ENCODE measurements at places on chromosomes 12 and 14.

GRCh38 chr14:76814726-76815645 lies 2.3 kb upstream of the ANGEL1 start:
- no peak for DNase-seq

DNA sequence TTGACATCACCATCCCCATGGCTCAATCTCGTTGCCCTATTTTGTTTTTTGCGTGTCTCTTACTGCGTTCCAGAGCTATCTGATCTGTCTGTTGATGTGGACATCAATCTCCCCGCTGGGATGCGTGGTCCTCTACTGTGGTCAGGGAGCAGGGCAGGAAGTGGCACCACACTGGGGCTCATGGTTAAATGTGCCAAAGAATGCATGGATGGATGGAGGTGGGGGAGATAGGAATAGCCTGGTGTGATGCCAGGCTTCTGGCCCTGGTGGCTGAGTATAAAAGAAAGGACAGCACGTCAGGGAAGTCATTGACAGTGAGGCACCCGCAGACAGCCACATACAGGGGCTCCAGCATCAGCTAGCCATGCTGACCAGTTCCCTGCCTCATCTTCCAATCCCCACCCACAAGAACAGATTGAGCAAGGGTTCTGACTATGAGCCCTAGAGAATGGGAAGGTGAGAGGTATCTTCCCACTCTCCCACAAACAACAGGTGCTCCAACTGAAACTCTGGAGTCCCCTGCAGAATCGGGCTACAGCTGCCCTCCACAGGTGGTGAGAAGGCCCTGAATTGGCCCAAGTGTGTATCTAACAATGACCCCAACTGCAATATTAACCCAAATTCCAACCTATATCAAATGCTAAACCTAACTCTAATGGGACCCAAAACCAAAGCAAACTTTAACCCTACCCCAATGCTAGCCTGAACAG lies 2.7 kb upstream of the BEGAIN start:
- DNase-seq, result no peak

DNA sequence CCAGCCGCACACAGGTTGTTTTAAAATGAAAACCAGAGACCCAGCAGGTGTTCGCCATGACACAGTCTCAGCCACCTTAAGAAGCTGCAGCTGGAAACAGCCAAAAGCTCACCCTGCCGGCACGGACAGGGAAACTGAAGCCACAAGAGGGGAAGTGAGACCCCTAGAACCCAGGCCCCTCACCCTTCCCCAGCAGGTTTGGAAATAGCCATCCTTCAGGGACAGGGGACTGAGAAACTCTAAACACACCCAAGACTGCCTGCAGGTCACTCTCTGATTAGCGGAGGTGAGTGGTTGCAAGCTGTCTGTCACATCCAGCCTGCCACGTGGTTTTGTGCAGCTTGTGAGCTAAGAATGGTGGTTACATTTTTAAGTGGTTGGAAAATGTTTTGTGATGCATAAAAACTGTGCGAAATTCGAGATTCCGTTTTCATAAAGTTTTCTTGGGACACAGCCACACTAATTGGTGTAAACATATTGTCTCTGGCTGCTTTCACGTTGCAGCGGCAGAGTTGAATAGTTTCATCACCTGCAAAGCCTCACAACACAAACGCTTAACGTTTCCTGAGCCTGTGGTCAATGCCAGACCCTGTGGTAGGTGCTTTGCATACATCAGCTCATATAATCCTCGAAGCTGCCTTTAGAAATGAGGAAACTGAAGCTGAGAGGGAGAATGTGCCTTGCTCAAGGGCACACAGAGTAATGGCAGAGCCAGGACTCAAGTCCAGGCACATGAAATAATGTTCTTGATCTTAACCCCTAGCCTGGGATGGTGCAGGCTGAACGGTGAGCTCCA lies 1.7 kb upstream of the SELPLG start:
- peak; percentile 72 for DNase-seq

DNA sequence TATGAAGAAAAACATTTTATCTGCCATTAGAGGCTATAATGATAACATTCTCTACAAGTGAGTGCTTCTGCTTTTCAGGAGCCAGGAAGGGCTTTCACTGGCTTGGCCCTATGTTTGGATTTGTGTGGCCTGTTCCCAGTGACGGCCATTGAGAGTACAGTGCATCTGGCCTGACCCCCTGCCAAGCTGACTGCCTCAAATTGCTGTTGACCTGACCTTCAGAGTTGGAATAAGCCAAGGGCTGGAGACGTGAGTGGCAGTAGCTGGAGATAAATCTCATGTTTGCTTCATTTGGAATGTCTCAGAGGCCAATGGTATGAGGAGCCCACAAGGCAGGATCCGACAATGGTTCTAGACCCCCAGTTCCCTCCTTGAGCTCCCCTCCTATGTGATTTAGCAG lies 28.3 kb upstream of the PLEKHG7 start:
- DNase-seq, result no peak

- no peak for DNase-seq
Measured at GRCh38 chr12:22722779-22723178, 97.8 kb downstream of the ETNK1 start.

- no peak for DNase-seq
Measured at GRCh38 chr12:509500-509899, 49.8 kb downstream of the B4GALNT3 start.

DNA sequence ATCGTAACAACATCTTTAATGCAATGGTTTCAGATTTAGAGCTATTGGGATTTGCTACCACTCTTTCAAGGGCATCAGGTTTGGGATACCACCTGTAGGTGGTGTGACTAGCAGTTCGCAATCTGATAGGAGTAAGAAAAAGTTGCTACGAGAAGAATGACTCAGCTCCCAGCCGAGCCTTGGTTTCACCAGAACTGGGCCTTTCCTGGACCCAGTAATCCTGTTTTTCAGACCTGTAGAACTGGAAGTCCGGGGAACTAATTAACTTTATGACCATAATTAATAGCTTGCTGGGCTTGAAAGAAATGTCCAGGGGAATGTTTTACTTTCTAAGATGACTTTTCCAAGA lies 770 bp downstream of the ABHD4 start:
- no peak for DNase-seq

DNA sequence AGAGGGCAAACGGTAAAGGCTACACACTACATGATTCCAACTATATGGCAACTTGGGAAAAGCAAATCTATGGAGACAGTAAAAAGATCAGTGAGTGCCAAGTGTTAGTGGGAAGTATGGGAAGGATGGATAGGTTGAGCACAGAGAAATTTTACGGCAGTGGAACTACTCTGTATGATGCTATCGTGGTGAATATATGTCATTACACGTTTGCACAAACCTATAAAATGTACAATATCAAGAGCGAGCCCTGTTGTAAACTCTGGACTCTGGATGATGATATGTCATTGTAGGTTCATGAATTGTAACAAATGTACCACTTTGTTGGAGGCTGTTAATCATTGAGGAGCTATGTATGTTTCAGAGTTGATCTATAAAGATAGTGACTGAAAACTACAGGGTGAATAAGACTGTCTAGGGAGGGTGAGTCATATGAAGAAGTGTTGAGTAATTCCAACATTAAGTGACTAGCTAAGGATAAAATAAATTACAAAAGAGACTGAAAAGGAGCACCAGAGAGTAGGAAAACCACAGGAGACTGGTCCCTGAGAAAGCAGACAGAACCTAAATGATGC lies 349.2 kb upstream of the LMO3 start:
- DNase-seq, result no peak

GRCh38 chr14:93906341-93907329 lies 20.5 kb upstream of the FAM181A start:
- DNase-seq, result peak; percentile 21

GRCh38 chr12:57456145-57456700 lies 1.1 kb downstream of the INHBE start:
- DNase-seq, result no peak

DNA sequence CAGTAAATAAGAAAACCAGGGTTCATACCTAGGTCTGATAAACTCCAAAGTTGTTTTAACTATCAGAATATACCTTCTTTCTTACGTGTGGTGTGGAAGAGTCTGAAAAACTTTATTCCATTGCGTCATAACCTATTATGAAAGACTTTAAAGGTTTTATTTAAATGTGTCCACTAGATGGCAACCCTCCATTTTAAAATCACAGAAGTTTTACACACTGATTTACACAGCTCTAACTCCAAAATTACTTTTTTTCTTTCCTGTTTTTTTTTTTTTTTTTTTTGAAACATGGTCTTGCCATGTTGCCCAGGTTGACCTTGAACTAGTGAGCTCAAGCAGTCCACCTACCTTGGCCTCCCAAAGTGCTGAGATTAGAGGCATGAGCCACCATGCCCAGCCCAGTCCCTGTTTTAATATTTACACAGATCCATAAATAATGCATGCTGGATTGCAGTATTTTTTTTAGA lies 17.3 kb upstream of the TMPRSS12 start:
- DNase-seq, result no peak

GRCh38 chr12:104050436-104050835 lies 449 bp upstream of the GLT8D2 start:
- DNase-seq, result no peak

DNA sequence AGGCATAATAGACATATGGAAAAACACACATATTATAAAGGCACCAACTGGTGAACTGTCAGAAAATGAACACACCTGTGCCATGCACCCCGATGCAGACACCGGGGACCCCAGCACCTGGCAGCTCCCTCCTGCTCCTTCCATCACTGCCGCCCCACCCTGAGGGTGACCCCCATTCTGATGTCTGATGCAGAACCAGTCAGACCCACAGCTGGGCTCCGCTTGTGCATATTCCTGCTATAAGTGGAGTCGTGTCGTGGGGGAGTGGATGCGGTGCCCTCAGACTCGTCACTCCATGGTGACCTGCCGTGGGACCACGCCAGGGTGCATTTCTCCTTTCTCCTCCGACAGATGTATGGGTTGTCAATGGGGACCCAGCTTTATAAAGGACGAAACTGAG lies 45.7 kb upstream of the MEG3 start:
- no peak for DNase-seq

GRCh38 chr14:74945852-74946658 lies 9.3 kb downstream of the PGF start:
- DNase-seq, result peak; percentile 63

- DNase-seq, result no peak
Measured at GRCh38 chr12:120760349-120761254, 35.0 kb downstream of the ACADS start.

DNA sequence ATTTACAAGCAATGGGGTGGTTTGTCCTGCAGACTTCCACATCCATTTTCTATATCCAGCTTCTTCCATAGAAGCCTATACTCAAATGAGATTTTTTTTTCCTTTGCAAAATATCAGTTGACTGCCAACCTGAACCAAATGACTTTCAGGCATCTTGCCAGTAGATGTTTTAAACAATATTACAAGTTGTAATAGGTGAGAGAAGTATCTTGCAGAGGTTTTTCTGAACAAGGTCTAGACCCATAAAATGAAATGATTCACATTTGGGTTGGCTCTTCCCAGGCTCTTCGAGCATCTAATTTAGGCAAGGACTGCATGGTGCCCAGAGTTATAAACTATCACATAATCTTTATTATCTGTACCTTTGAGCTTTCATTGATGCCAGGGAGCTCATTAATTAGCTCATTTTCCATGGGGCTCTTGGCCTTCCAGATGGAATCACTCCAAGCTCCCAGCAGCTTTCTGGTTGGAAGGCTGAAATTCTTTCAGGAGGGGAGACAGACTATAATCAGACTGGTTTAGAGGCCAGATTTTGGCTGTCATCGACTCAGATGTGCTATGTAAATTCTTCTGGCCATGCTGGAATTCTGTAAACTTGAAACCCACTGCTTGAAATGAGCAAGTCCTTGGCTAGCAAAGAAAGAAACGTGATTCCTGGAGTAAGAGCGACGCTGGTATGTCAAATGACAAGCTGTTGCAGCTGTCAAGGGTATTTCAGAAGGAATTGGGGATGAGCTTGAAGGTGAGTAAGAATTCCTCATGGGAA lies 32.2 kb upstream of the DICER1 start:
- DNase-seq, result no peak

GRCh38 chr14:58788655-58789503 lies 151.1 kb downstream of the DACT1 start:
- no peak for DNase-seq

- DNase-seq, result no peak
Measured at GRCh38 chr12:104406164-104406563, 50.6 kb upstream of the CHST11 start.

DNA sequence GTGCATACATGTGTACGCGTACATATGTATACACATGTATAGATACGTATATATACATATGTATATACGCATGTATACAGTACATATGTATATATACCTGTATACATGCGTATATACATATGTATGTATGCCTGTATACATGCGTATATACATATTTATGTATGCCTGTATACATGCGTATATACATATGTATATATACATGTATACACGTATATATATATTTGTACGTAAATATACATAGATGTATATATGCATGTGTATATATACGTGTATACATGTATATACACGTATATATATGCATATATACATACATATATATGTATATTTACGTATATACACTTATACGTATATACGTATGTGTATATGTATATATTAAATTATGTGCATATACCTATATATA lies 93.9 kb upstream of the ABCD2 start:
- DNase-seq, result no peak

GRCh38 chr12:105337391-105337790 lies 6.9 kb downstream of the C12orf75 start:
- DNase-seq, result no peak

- no peak for DNase-seq
Measured at GRCh38 chr14:68521557-68521901, 271.3 kb downstream of the ZFP36L1 start.

GRCh38 chr12:42130672-42131402 lies 13.8 kb downstream of the GXYLT1 start:
- DNase-seq, result no peak

DNA sequence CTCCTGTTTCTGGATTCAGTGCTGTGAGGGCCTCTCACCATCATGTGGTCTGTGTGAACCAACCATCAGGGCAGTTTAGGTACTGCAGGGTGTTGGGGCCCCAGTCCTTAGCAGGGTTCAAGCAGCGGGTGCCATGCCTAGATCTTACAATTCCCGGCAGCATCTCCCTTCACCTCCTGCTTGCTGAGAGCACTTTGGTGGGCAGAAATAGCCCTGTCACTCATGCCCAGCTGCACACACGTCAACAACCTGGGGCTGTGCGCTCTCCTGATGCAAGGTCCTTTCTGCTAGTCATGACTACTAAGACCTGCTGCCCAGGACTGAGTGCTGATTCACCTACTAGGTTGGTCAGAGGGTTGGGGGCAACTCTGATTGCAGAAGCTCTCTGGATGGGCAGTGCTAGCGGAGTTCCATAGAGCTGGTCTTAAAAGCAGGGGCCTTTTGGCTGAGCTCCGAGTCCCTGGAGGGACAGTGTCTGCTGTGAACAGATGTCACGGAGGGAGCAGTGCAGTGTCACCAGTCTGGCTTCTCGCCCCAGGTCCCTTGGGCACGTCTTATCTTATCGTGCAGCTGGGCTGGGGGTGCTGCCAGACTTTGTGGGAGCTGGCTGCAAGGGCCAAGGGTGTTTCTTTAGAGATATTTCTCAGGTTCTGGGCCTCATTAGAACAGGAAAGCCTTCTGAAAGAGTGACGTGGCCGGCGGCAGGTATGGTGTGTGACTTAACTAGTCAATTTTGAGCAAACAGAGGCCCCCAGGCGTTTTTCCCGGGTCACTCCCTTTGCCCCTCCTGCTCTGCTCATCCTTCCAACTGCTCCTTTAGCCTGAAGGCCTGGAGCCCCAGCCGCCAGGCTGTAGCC lies 71.8 kb downstream of the NINJ2 start:
- no peak for DNase-seq
